IMR-90 (cell line): ENCODE measurements at places on chromosomes 1 and 21. TPM values are rescaled to one million over a fixed set of nuclear protein-coding genes. Genes with fewer than 3 reads are reported as not detected.

The ANKRD34A gene
- 0.56 and 0.90 TPM in 2 replicates for total RNA-seq

The HEYL gene
- not detected in 2 replicates for total RNA-seq

The LTN1 gene
- total RNA-seq, result 35.5 and 45.0 TPM in 2 replicates

The GPR37L1 gene
- not detected in 2 replicates for total RNA-seq

The GPR3 gene
- total RNA-seq, result 0.72 and 0.83 TPM in 2 replicates

The WLS gene
- total RNA-seq, result 139 and 157 TPM in 2 replicates

The UQCRHL gene
- 1.4 and 2.8 TPM in 2 replicates for total RNA-seq

The TNNT2 gene
- total RNA-seq, result 0.18 and 0.56 TPM in 2 replicates

The C1QA gene
- total RNA-seq, result not detected in 2 replicates
